ENCODE measurements at places on chromosomes 3 and 15.
A peak's percentile ranks its signal among the peaks of the same experiment; 100 is the strongest.

DNA sequence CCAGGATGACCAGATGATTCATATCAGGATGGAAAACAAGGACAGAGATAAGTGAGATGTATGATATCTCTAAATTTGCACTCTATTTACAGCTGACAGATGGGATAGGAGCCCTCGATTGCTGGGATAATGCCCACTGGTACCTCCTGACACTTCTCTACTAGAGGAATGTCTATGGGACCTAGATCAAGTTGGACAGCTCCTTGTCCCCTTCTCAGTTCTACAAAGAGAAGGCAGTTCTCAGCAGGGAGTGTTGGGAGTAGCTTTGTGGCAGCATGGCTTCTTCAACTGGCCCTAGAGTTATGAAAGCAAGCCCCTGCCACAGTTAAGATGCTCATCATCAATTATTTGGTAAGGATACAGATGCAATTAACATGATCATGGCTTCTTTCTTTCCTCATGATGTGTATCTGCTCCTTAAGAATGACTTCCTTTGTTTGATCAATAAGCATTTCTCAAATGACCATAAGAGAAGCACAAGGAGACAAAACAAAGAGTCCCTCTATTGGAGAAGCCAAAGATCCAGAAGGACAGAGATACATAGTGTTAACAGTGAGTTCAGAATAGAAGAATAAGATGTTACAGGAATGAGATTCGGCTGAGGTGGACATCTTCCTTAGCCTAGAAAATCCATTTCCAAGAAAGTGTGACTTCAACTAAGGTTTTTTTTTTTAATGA, 481.3 kb downstream of the NAALADL2 start:
- DNase-seq = no peak

DNA sequence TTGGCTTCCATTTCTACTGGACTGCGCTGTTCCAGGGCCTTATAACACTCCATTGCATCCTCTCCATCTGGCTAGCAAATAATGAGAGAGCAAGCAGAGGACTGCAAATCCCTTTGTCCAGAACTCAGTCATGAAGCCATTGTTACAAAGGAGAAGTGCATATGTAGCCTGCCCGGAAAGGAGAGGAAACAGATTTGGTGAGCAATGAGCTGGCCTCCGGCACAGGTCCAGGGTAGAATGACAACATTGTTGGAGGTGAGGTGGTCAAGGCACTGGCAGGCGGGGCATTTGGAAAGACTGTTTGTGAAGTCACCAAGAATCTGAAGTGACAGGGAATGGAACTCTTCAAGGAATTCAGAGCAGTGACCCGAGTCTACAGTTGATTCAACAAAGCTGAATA, 25.0 kb upstream of the ATP1B3 start:
- DNase-seq = peak; percentile 70

DNA sequence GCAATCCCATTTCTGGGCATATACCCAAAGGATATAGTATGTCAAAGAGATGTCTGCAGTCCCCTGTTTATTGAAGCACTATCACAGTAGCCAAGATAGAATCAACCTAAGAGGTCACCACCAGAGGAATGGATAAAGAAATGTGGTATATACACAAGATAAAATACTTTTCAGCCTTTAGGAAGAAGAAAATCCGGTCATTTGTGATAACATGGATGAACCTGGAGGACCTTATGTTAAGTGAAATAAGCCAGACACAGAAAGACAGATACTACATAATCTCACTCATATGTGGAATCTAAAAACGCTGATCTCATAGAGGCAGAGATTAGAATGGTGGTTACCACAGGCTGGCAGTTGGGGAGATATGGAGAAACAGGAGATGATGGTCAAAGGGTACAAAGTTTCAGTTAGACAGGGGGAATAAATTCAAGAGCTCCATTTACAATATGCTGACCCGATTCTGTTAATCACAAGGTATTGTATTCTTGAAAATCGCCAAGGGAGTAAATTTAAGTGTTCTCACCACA, 195.8 kb downstream of the MTHFS start:
- no peak for DNase-seq

DNA sequence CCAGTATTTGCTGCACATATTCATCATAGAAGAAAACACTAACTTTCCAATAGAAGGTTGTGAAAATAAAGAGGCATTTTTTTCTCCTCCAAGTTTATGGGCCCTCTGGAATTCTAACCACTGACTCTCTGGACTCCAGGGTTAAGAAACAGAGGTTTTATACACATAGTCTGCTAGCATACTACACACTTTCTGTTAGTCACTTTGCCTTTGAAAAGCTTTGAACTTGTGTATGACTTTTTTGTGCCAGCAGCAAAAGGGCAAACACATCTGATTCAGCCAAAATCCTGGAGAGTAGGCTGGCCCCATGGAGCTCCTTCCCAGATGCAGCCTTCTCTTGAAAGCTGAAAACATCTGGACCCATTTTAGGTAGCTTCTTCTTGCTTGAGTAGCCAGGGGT, 6.2 kb downstream of the ZIC4 start:
- no peak for DNase-seq

DNA sequence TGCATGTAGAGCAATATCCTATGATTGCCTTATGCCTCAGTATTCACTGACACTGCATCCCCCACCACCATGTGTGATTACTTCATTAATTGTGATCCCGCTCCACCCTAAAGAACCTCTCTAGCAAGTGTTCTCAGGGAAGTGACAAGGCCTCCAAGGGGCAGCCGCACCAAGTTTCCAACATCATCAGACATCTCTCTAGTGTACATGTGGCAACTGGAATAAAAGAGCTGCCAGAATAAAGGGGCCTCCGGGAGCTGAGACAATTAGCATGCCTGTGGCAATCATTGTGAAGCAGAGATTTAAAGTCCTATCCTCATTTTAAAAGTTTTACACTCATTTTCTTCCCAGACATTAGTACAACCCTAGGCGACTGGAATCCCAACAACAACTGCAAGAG, 902.1 kb upstream of the SEMA6D start:
- no peak for DNase-seq

GRCh38 chr3:161231861-161232260, 10.8 kb downstream of the NMD3 start:
- DNase-seq = no peak

GRCh38 chr15:92571824-92572223, 83.8 kb downstream of the FAM174B start:
- DNase-seq = no peak

GRCh38 chr3:19907523-19907922, 26.5 kb downstream of the EFHB start:
- no peak for DNase-seq

GRCh38 chr3:25907081-25907480, 117.2 kb downstream of the OXSM start:
- no peak for DNase-seq

- peak; percentile 60 for DNase-seq
Measured at GRCh38 chr3:35908366-35909232, 269.3 kb downstream of the ARPP21 start.

Data from suppressor macrophage treated with lipopolysaccharide for 1 hour (primary cell).